ENCODE measurements at places on chromosomes 7 and 10. TPM values are rescaled to one million over a fixed set of nuclear protein-coding genes. Genes with fewer than 3 reads are reported as not detected.

The PLXNA4 gene
- 1.1 TPM for total RNA-seq

DNA sequence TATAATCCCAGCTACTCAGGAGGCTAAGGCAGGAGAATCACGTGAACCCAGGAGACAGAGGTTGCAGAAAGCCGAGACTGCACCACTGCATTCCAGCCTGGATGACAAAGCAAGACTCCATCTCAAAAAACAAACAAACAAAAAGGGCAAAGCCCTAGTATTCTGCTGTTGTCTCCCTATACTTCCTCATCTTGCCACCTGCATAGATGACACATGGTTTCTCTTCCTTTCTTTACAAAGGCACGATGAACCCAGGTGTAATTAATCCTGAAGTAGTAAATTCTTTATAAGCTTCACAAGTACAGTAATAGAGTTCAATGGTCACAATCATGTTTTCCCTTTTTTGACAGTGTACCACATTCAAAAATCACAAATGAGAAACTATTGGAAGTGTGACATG lies 9.8 kb upstream of the ZNF727 start:
- no peak for ATAC-seq

The ADARB2 gene
- total RNA-seq, result 0.20 TPM

- no peak for ATAC-seq
Observed at GRCh38 chr10:131310142-131310541, 1.4 kb downstream of the TCERG1L start.

The ZPBP gene
- not detected for total RNA-seq

The CDHR3 gene
- total RNA-seq, result 1.00 TPM

The CAV2 gene
- 50.2 TPM for total RNA-seq

GRCh38 chr10:121579656-121580055 lies 18.6 kb downstream of the FGFR2 start:
- peak; percentile 90 for ATAC-seq

The VOPP1 gene
- total RNA-seq, result 11.1 TPM

GRCh38 chr7:3336042-3336665 lies 35.1 kb downstream of the SDK1 start:
- ATAC-seq, result peak; percentile 18

The RAPGEF5 gene
- total RNA-seq, result 48.6 TPM

DNA sequence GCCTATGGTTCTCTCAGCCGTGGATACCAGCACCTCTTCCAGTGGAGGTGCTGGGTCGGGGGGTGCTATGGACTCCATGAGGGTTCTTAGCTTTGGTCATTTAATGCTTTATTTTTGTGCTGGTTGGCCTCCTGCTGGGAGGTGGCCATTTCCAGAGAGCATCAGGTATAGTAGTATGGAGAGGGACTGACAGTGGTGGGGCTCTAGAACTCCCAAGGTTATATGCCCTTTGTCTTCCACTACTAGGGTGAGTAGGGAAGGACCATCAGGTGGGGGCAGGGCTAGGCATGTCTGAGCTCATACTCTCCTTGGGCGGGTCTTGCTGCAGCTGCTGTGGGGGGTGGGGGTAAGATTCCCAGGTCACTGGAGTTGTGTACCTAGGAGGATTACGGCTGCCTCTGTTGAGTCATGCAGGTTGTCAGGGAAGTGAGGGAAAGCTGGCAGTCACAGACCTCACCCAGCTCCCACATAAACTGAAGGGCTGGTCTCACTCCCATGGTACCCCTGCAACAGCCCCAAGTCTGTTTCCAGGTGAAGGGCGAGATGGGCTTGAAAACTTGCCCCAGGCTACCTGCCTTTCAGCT lies 763.2 kb upstream of the LRRTM3 start:
- ATAC-seq, result no peak

DNA sequence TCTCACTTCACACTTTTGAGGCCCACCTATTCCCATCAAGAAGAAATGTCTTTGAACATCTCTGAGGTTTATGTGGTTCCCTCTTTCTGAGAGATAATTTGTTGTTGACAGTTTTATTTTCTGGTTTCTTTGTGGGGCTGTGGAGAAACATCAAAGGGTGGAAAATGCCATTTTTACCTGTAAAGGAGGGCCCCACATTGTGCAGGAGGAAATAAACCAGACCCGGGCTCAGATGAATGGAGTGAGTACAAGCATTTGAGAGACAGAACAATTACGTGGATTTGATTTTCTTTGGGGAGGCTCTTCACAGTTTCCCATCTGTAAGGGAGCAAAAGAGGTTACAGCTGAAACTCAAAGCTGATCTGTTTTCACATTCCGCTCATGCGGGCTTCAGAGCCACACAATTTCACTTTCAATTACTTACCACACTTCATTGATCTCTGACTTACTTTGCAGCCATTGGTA lies 29.8 kb downstream of the ITPRIP start:
- ATAC-seq, result no peak

GRCh38 chr7:25134358-25135010 lies 9.4 kb upstream of the CYCS start:
- no peak for ATAC-seq

GRCh38 chr7:32323712-32324111 lies 166.5 kb downstream of the LSM5 start:
- no peak for ATAC-seq

DNA sequence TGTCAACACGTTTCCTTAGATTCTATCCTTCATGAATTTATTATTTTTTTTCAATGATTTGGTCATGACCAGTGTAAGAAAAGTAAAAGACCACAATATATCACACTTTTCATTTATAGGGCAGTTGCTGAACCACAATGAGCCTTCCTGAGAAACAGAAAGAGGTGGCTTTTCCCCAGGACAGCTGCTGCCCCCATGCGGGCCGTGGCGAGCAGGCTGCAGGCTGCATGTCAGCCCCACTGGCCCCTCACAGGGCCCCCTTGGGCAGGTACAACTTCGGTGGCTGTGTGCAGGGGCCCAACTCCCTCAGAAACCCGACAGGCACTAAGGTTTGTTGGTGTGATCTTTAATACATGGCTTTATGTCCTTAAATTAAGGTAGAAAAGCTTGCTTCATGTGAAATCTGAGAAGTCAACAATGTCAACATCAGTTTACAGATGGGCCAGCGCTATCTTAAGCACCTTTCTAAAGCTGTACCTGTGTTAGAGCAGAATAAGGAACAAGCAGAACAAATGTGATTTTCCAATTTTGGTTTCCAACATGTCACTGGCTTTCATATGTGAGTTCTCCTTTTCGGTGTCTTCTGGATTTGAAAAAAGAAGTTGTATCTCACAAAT lies 10.6 kb downstream of the BEND7 start:
- no peak for ATAC-seq

DNA sequence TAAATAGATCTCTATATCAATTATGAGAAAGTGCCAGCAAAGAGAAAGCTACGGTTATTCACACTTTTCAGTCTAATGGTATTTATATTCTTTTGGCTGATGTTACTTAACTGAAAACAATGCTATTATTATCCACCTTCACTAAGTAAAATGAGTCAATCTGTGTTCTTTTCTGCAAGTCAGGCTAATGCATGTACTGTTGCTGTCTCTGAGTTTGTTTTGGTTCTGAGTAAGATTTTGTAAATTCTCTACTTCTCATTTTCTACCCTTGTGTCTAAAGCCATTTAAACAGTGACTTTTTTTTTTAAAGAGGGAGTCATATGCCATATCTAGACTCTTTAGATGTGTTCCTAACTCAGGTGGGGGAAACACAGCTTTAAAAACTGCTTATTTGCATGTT lies 7.5 kb downstream of the VWC2 start:
- ATAC-seq, result no peak

DNA sequence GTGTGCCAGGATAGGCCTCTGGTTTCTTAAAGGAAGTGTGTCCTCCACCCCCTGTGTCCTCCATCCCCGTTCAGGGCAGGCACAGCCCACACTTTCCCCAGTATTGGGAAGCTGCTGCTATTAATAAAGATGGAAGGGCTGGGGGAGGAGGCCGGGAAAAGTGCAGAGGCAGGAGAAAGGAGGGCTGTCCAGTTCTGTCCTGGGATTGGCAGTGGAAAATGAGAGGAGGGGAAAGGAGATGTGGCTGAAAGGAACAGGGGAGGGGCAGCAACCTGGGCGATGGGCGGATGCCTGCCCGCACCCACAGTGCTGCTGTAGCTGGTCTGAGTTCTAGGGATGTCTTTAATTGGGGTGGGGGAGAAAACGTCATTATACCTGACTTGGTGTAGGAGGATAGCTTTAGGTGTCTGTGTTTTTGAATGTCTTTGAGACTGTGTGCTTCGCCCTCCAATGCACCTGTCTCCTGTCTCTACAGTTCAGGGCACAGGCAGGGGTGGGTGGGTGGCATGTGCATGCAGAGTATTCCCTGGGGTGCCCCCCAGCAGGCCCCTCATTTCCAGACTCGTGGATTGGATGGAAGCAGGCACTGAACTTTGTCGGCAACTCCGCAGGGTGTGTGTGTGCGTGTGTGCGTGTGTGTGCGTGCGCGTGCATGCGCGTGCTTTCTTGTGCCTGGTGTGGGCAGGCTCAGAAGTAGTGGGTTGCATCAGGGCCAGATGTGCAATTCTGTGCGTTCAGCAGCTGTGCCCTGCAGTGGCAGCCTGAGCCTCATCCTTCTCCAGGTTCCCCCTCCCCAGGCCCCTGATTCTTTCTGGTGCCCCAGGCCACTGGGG lies 2.5 kb downstream of the TRIM8 start:
- ATAC-seq, result no peak

The HOGA1 gene
- 1.7 TPM for total RNA-seq

The MMP21 gene
- total RNA-seq, result 0.08 TPM

DNA sequence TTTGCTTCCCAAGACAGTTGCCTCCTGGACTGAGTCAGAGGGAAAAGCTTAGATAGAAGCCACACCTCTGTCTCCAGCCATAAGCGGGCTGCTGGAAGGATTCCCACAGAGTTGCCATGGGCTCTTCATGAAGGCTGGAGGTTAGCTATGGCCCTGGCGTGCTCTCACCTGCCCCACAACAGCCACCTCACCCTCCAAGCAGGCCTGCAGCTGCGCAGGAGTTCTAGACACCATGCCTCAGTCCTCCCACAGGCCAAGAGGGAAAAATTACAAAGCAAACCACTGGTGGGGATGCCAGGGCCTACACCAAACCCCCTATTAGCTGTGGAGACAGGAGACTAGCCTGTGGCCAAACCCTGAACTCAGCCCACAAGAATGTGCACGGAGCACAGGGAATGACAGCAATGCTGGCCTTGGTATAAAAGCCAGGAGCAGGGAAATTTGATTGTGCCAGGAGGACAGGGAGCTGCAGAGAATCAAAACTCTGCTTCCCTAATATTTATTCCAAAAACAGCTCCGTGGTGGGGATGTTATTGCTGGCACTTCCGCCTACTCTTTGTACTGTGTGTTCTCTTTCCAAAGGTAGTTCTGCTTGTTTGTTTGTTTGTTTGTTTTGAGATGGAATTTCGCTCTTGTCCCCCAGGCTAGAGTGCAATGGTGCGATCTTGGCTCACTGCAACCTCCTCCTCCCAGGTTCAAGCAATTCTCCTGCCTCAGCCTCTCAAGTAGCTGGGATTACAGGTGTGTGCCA lies 60.3 kb upstream of the STK17A start:
- peak; percentile 91 for ATAC-seq

DNA sequence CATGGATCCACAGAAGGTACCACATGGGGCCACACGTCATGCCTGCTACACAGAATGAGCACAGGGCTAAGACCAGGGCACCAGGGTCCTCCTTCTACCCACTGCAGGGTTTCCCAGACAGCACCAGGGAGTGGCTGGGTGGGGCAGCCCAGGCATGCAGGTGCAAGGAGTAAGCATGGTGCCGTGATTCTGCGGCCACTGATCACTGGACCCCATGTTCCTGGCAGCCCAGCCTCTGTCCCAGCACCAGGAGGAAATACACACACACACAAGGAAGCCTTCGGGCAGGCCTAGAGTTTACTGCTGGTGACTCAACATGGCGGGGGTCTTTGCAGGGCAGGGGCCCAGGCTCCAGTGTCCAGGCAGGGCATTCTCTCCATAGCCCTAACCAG lies 13.9 kb downstream of the ATP6V1F start:
- peak; percentile 22 for ATAC-seq

DNA sequence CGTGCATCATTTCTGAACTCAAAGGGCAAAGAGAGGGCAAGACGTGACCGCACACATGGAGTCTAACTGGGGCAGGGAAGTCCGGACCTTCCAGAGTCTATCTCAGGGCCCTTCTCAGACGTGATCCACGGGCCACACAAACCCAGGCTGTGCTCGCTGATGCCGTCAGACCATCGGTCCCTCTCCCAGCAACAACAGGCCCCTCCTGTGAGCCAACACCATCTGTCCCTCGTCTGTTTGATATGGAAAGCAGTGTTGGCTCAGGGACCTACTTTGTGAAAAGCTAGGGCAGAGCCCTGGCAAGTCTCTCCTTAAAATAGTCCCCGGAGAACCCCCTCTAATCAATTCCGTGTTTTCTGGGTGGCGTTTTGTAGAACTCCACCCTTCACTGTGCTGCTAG lies 208.8 kb downstream of the TCERG1L start:
- no peak for ATAC-seq

The PON1 gene
- not detected for total RNA-seq

DNA sequence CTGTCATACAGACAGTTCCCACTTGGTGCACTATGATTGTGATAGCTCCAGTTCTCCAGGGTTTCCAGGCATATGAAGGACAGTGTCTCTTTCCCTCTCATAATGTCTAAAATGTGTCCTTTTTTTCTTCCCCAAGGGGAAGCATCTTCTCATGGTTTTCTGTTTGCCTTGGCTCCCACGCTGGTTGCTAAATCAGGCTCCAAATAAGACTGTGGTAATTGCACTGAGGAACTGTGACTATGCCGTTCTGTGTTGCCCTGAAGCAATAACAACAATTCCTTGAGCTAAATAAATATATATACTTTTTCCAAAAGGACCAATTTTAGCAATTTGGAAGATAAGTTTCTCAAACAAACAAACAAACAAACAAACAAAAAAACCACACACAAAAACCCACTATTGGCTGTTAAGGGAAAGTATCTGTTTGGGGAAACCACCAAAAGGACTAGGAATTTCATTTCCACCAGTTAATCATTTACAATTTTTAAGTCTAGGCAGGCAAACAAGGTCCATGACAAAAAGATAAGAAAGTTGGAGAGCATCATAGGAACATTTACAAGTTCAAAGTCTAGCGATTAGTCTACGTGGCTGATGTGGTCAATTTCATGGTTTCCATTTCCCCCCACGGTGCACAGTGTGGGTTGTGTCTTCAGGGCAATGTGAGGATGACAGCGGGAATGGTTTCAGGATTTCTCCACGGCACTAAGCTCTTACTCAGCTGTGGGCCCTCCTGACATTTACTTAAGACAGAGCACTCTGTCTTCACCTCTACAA lies 62.4 kb downstream of the THNSL1 start:
- no peak for ATAC-seq

GRCh38 chr7:42285383-42285824 lies 48.4 kb upstream of the GLI3 start:
- no peak for ATAC-seq

- ATAC-seq, result no peak
Observed at GRCh38 chr10:99870123-99870730, 87.8 kb downstream of the ABCC2 start.
